A673 (cell line): ENCODE measurements at places on chromosomes 7 and 10.

DNA sequence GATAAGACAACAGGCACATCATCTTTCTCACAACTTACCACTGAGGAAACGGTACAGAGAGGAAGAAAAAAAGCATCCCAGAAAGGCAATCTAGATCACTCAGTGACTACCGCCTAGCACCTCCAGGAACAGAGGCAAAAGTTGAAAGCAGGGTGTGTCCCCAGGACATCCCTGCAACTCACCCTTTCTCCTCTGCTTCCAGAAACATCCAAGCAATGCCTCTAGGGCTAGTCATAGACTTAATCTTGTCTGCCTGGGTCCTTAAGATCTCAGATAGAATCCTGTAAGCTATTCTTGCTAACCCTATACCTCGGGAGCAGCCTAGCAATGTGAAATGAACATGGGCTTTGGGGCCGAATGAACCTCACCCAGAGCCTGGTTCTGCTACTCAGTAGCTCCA lies 18.8 kb upstream of the PDCD4 start:
- DNase-seq: no peak

- no peak for DNase-seq
These were observed 278.2 kb upstream of the IMMP2L start for GRCh38 chr7:111840528-111840927.

DNA sequence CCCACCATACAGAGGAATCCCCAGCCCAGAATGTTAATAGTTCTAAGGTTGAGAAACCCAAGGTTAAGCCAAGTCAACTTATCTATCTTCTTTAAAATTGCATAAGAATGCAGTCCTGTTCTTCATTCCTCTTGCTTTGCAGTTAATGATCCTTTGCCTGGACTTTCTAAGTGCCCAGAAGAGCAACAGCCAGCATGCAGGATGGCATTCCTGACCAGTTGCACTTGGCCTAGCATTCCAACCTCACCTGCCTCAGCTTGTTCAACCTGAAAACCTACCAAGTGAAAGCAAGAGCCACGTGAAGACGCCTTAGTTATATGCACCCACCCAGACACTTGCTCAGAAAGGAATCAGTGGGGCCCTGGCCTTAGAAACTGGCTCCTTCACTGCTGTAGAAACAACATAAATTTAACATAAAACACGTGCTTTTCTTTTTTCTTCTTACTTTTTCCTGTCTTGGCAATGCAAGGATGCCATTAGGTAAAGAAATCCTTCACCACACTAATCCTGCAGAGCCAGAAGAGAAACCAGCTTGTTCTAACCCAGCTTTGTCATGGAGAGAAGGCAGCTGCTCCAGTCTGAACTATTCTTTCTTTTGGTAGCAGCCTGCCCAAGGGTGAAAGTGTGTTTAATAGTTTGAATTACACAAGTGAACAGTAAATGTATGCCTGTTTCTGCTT lies 25.0 kb downstream of the EGFR start:
- no peak for DNase-seq

GRCh38 chr7:24755541-24756407 lies 1.5 kb downstream of the GSDME start:
- DNase-seq: no peak

- DNase-seq: no peak
These were observed 162.2 kb downstream of the RAPGEF5 start for GRCh38 chr7:22194658-22195273.

DNA sequence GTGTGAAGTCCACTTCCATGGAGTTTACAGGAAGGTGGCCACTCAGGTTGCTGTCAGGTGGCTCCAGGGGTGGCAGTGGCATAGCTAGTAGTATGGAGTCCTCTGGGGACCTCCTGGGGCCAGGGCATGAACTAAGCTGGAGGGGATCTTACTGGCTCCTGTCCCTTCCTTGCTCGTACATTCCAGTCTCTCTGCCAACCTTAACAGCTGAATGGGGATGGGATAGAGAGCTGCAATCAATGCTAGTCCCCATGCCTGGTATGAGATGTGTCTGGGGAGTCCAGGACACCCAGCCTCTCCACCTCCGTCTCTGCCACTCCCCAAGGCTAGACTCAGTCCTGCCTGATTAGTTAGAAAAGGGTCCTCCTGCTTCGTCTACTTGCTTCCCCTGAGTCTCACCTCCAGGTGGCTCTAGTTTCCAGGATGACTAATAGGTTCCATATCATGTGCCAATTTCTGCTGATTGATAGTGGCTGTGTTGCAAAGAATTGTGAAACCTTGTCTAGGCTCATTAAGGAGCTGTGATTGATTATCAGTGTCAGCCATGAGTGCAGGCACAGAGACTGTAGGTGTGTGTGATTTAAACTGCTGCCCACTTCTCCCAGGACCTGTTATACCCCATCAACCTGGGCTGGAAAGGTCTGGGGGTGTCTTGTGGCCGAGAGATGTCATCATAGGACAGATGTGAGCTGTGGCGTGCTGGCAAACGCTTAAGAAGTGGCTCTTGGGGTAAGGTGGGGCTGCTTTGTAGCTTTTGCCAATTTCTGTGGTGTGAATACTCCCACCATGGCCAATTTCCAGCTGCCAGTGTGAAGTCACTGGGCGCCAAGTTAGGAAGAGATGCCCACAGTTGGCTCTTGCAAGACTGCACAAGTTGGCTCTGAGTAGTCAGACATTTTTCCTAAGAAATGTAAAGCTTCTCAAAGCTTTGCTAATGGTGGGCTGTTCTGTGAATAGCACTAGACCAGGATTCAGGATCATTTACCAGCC lies 59.8 kb downstream of the COL13A1 start:
- DNase-seq: peak; percentile 71

DNA sequence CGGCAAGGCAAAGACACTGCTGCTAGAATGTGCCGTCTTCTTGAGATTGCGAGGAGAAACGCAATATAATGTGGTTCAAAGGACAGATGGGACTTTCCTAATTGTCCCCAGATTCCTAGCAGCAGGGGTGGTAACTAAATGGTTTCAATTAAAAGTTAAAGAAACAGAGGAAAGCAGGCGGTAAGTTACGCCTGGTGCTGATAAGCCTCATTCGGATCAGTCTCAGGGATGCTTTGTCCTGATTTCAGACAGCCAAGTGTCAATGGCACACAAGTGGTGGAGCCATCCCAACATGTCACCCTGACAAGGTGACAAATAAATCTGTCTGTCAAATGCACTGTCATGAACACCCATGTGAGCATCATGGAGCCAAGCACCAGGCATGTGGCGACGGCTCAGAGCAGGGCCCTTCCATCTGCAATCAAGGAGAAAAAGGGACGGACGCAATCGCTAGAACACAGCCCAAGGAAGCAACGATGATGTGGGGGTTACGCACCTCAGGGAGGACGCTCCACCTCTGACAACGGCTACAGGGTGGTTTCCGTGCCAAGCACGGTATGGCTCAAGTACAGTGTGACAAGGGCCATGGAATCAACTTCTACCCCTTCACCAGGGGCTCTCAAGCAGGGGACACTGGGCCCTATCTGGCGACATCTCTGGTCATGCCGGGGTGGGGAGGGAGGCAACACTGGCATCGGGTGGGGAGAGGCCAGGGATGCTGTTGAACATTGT lies 66.2 kb downstream of the CTBP2 start:
- peak; percentile 45 for DNase-seq

- DNase-seq: no peak
These were observed 127.0 kb downstream of the TCERG1L start for GRCh38 chr10:131184503-131184902.

- DNase-seq: no peak
These were observed 765 bp downstream of the SLC25A40 start for GRCh38 chr7:87875151-87876039.

DNA sequence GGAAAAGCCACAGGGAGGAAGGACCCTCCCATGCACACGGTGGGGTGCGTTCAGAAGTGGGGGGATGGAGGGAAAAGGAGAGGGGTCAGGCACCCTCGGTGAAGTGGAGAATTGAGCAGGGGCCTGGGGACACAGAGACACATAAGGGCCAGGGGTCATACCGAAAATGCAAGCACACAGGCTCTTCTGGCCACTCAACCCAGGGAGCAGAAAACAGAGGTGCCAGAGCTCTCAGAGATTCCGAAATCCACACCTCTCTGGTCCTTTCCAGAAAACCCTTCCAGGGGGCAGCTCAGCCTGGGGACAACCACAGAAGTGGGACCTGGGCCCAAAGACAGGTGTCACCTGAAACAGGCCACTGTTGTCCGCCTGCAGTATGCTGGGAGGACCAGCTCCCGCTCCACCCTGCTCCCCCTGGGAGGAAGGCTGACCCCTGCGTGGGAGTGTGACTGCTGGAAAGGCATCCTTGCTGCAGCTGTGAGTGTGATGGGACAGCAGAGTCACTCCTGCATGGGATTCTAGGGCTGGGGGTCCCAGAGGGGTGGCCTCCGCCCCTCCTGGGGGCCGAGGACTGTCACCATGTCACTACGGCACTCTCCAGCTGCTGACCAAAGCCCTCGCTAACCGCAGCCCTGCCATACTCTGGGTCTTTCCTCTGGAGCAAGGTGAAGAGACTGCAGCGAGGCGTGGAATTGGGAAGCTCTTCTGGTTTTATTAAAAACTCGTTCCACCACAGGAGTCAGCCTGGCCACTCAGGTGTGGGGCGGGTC lies 63.1 kb downstream of the TMEM209 start:
- no peak for DNase-seq

DNA sequence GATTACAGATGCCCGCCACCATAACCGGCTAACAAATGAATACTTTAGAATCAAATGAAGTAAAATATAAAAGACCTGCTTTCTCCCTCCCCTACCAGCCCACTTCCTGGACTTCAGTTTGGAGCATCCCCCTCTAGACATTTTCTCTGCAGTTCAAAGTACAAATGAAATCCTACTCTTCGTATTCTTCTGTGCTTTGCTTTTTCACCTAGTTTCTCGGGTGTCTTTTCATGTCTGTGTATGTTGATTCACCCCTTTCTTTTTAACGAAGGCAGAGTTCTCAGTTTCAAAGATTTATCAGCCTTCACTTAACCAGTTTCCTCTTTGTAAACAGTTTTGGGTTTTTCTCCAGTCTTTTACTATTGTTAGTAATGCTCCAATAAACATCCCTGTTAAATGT lies 145.9 kb upstream of the STK17A start:
- DNase-seq: no peak

DNA sequence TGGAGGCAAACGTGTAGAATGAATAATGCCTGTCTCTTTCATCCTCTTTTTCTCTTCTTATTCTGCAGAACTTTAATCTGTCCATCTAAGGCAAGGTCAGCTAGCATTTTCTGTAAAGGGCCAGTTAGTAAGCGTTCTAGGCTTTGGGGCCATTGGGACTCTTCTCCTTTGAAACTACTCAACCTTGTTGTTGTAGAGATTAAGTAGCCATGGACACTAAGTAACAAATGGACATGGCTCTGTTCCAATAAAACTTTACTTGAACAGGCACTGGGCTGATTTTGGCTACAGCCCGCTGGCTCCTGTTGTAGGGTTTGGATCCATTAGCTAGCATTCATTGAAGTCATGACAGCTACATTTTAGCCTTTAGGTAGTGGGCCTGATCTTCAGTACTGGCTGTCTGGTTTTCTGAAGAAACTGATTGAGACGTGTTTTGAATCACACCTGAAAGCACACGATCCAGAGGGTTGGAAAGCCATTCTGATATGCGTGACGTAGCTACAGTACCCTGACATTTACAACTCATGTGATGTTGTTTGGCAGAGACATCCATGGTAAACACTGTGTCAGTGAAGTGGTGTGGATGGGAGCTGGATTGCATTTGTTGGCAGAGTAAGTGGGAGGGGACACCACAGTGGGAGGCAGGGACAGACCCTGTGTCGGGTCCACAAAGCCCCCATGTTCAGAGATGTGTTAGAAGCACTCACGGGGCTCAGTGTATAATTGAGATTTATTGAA lies 92.5 kb downstream of the MTPN start:
- DNase-seq: no peak

DNA sequence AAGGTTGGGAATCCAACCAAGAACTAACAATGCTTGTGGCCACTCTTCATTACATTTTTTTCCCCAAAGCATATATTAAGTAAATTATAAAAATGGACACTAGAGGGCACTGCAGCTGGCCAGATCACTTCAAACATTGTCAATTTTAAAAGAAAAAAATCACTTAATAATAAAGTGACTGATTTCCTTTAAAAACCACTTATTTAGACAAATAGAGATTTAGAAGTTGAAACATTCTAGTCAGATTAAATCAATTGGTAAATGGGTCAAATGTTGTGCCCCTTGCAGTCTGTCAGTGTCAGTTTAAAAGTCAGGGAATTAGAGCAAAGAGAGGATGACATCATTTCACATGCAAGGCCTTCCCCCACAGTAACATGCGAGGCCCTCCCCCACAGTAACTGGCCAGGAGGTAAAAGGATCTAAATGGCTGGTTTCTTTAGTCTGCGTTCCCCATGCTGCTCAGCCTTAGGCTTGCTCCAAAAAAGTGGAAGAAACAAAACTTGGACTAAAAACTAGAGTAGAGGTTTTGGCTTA lies 177.9 kb downstream of the SKAP2 start:
- peak; percentile 48 for DNase-seq

DNA sequence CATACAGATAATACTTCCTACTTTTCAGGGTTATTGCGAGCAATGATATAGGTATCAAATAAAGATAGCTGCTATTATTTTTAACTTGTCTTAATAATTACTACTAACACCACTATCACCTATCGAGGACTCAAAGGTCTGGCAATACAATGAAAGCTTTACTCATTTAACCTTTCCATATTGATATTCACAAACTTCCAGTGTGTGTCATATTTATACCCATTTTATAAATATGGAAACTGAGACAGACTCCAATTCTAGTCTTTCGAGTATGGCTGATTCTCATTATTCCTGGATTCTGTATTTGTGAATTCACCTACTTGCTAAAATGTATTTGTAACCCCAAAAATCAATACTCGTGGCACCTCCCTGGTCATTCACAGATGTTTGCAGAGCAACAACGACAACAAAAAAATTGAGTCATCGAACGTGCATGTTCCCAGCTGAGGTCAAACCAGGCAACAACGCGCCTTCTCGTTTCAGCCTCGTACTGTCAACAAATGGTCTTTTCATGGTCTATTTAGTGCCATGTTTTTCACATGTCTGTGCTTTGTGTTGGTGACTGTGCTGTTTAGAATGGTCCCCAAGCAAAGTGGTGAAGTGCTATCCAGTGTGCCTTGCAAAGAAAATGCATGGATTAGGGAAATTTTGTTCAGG lies 51.7 kb downstream of the SMURF1 start:
- no peak for DNase-seq

GRCh38 chr10:131584287-131584686 lies 272.8 kb upstream of the TCERG1L start:
- no peak for DNase-seq
